Activated naive CD8-positive, alpha-beta T cell treated with anti-CD3 and anti-CD28 coated beads for 36 hours (primary cell): ENCODE measurements at places on chromosomes 11 and 22. TPM values are rescaled to one million over a fixed set of nuclear protein-coding genes. Genes with fewer than 3 reads are reported as not detected.

- H3K27ac ChIP-seq = no peak overlapping the region
- no peak for DNase-seq
- H3K4me1 ChIP-seq = no peaks in the 10 kb centered on the region
These were observed 7.7 kb downstream of the BLID start for GRCh38 chr11:122108192-122108799.

DNA sequence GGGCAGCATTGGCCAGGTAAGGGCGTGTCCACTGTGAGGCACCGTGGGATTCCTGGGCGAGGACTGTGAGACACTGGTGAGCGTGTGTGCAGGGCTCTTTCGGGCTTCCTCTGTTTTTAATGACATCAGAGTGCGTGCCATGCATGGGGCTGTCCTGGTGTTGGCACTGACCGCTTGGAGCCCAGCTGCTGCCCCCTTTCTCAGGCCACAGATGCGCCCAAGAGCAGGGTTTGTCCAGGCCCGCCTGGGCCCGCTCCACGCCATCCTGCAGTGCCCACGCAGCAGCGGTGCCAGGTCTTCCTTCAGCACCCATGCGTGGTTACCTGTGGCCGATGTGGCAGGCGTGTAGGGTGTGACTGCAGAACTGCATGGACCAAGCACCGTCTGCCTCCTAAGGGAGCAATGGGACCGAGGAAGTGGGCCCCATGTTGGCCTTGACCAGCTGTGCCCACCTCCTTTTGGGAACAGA lies 72.3 kb upstream of the SEPTIN5 start:
- H3K27me3 ChIP-seq = peaks cover 18% of the 10 kb centered on the region
- no peak for DNase-seq
- H3K27ac ChIP-seq = no peak overlapping the region
- H3K4me3 ChIP-seq = no peak overlapping the region
- H3K4me1 ChIP-seq = no peaks in the 10 kb centered on the region

- no peak overlapping the region for H3K27ac ChIP-seq
- peaks cover 19% of the 10 kb centered on the region for H3K36me3 ChIP-seq
- no peak for DNase-seq
- no peaks in the 10 kb centered on the region for H3K27me3 ChIP-seq
- no peak overlapping the region for H3K4me3 ChIP-seq
These were observed 35.9 kb downstream of the KCNQ1OT1 start for GRCh38 chr11:2663915-2664314.

- DNase-seq = no peak
- no peaks in the 10 kb centered on the region for H3K4me1 ChIP-seq
- H3K27me3 ChIP-seq = no peaks in the 10 kb centered on the region
- H3K27ac ChIP-seq = no peak overlapping the region
- H3K36me3 ChIP-seq = no peaks in the 10 kb centered on the region
- no peak overlapping the region for H3K4me3 ChIP-seq
These were observed 32.6 kb upstream of the CRYBB3 start for GRCh38 chr22:25167082-25167481.

USH1C gene
- total RNA-seq = not detected
